Hepatic stellate cell (primary cell): ENCODE measurements at places on chromosomes 7 and 10.

- no peak for DNase-seq
Measured at GRCh38 chr10:88314362-88314761, 268.8 kb downstream of the RNLS start.

- no peak for DNase-seq
Measured at GRCh38 chr7:99365318-99366141, 9.0 kb upstream of the ARPC1B start.

GRCh38 chr10:94138391-94138790, 144.7 kb downstream of the PLCE1 start:
- DNase-seq = no peak

GRCh38 chr7:744854-745430, 17.9 kb upstream of the PRKAR1B start:
- no peak for DNase-seq

GRCh38 chr10:35074266-35074665, 15.9 kb downstream of the CUL2 start:
- DNase-seq = no peak

GRCh38 chr10:118020365-118020764, 26.4 kb downstream of the RAB11FIP2 start:
- no peak for DNase-seq

GRCh38 chr10:73126343-73126742, 16.1 kb downstream of the NUDT13 start:
- no peak for DNase-seq

GRCh38 chr7:151085329-151085690, 965 bp upstream of the AGAP3 start:
- DNase-seq = no peak
